Stimulated activated CD4-positive, alpha-beta T cell treated with anti-CD3 and anti-CD28 coated beads, Interleukin-2, amount 100 ng/mL, for 4 hours (primary cell): ENCODE measurements at places on chromosomes 16 and 17.

DNA sequence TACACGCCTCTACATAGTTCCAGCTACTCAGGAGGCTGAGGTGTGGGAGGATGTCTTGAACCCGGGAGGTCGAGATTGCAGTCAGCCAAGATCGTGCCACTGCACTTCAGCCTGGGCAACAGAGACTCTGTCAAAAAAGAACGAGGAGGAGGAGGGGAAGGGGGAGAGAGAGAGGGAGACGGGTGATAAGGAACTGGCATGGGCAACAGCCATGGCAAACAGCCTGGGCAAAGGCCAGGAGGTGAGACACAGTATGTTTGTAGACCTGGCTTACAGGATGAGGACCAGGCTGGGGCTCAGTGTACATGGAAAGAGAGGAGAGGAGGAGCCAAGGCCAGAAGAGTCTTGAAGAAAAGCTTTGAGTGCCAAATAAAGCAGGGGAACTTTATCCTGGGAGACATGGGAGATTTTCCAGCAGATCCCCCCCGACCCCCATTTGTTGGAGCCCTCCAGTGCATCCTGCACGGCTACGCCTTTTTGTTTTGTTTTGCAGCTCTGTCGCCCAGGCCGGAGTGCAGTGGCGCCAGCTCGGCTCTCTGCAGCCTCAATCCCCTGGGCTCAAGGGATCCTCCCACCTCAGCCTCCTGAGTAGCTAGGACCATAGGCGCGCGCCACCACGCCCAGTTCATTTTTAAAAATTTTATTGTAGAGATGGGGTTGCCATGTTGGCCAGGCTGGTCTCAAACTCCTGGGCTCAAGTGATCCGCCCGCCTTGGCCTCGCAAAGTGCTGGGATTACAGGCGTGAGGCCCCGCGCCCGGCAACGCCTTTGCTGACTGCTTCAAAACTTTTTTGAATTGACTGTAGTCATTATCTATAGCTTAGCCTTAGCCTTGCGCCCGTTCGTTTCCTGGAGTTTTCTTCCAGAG is 1.3 kb upstream of the ALKBH5 start:
- DNase-seq, result no peak

DNA sequence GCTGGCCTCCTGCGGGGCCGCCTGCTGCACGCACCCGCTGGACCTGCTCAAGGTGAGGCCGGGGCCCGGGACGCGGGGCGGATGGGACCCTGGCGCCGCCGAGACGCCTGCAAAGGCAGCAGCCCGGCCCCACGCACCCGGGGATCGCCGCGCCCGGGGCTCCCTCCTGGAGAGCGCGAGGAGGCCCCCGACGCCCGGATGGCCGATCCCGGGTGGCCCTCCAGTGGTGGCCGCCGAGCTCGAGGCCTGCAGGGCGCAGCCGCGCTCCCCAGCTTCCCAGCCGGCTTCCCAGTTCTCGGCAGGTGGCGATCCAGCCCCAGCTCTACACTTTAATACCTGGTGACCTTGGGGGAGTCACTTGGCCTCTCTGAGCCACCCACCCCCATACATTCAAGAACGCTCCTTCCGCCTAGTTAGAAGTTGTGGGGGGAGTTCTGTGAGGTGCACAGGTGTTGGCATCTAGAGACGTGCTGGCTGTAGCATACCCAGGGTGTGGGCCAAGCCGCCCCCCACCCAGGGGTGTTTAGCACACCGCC is 452 bp downstream of the SLC25A10 start:
- DNase-seq, result no peak

DNA sequence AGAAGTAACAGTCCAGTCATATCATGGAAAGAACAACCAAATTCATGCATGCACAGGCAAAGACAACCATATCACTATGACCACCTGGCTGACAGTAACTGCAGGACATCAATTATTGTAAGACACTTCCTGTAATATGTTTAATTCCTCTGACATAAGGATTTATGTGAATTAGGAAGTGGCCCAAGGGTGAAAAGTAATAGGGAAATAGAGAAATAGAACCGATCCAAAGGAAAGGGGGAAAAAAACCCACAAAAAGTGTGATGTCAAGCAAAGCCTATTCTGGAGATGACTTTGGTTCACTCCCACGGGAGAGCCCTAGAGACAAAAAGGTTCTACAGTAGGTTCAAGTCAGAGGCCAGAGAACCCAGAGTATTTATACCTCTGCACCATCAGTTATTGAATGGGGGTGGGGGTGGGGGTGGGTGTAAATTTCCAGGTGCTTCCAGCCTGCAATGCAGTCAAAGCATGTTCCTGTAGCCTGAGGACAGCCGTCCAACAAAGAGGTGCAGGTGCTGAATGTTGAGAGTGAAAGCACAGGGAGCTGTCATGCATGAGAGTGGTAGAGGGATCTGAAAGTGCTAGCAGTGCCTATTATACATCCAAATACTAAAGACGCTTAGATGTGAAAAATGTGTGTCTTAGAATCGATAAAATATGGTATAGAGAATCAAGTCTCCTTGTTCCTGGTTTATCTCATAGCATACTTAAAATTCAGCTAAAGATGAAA is 95.6 kb upstream of the HLF start:
- no peak for DNase-seq

GRCh38 chr16:21986692-21987246 is 14.1 kb downstream of the PDZD9 start:
- no peak for DNase-seq

- DNase-seq, result no peak
These were observed 6.9 kb upstream of the TEX2 start for GRCh38 chr17:64269687-64270649.

DNA sequence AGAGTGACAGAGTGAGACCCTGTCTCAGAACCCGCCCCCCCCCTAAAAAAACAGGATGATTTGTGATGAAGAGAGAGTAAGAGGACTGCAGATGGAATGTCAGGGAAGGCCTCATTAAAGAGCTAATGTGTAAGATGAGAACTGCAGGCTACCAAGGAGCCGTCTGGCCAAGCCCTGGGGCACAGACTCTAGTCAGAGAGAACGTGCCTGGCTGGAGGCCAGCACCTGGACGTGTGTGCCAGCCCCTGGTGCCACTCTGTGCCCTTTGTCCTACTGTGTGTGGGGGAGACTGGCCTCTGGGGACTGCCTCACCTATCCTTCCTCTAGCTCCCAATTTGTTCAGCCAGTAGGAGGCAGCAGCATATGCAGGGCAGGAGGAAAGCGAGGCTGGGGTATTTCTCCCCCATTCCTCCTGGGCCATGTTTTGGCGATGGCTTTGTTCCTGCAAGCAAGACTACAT is 37.1 kb downstream of the KNOP1 start:
- no peak for DNase-seq
